Activated CD4-positive, alpha-beta T cell treated with anti-CD3 and anti-CD28 coated beads, Interleukin-2, amount 10 ng/mL, durations not matched to agents 24 days and 14 days (primary cell): ENCODE measurements at places on chromosomes 3 and 15. TPM values are rescaled to one million over a fixed set of nuclear protein-coding genes. Genes with fewer than 3 reads are reported as not detected.

- no peaks in the 10 kb centered on the region for H3K4me1 ChIP-seq
- DNase-seq = no peak
- no peak overlapping the region for H3K4me3 ChIP-seq
Observed at GRCh38 chr3:79245284-79246138, 522.3 kb downstream of the ROBO1 start.

DNA sequence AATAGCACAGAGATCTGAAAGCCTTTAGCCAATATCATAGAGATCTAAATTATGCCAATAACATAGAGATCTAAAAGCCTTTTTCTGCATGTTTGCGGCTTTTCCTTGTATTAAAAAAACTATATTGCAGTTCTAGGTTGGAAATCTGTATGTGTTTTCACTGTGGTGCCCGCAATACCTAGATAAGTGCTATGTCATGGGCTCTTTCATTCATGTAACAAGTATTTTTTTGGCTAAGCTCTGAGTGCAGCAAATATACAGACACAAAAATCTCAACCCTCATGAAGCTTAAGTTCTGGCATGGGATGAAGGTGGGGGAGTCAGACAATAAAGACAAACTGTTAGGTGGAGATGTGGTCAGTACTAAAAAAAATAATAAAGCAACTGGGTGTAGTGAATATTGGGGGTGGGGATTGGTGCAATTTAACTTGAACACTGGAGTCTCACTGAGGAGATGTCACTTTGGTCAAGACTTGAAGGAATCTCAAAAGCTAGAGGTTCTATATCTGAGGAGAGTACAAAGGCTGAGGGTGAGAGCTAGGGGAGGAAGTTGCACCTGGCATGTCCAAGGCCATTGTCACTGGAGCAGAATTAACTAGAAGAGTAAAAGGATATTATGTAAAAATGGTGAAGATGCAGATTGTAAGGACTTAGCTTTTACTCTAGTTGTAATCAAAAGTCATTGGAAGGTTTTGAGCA is 973 bp downstream of the BUB1B start:
- no peaks in the 10 kb centered on the region for H3K27me3 ChIP-seq
- no peak overlapping the region for H3K4me3 ChIP-seq
- peaks cover 21% of the 10 kb centered on the region for H3K36me3 ChIP-seq

DNA sequence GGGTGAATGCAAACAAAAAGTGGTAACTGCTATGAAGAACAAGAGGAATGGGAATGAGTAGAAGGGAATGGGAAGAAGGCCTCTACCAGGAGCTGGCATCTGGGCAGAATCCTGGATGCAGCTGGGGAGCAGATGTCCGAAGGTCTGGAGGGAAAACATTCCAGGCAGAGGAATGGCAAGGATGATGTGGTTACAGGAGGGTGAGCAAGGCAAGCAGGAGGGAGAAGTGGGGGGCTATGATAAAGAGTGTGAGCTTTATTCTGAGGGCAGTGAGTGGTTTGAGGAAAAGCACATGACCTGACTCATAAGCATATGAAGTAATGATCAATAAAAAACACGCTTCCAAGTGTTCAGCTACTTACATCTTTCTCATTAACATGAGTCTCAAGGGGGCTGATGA is 17.1 kb downstream of the SKIC8 start:
- H3K27me3 ChIP-seq = no peaks in the 10 kb centered on the region
- H3K4me1 ChIP-seq = peaks cover 2% of the 10 kb centered on the region
- no peak overlapping the region for H3K27ac ChIP-seq
- DNase-seq = no peak

DNA sequence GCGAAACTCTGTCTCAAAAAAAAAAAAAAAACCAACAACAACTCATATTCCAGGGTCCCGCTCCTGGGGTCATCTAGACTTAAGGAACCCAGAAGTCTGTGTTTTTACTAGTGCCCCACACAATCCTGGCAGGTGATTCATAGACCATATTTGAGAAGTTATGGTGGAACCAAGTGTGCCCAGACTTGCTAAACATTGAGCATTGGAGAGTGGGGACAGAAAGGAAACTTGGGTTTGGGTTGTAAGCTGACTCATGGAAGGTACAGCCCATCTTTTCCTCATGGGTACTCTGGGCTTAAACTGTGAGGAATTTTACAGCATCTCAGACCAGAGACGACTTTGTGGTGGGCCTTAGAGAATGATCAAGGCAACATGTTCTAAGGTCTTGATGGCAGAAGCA is 18.3 kb upstream of the IGF2BP2 start:
- peaks cover 23% of the 10 kb centered on the region for H3K27me3 ChIP-seq
- no peak overlapping the region for H3K4me3 ChIP-seq
- no peaks in the 10 kb centered on the region for H3K4me1 ChIP-seq
- H3K27ac ChIP-seq = no peak overlapping the region
- DNase-seq = no peak
- no peaks in the 10 kb centered on the region for H3K36me3 ChIP-seq

The BFSP2 gene
- total RNA-seq = not detected in 2 replicates
